Heart right ventricle (tissue), 16 donors: ENCODE measurements at places on chromosomes 11 and 22. TPM values are rescaled to one million over a fixed set of nuclear protein-coding genes. Genes with fewer than 3 reads are reported as not detected.

- DNase-seq, result no peak
Measured at GRCh38 chr11:85710917-85711316, 24.9 kb upstream of the CCDC89 start.

The SLC22A25 gene
- not detected for total RNA-seq

DNA sequence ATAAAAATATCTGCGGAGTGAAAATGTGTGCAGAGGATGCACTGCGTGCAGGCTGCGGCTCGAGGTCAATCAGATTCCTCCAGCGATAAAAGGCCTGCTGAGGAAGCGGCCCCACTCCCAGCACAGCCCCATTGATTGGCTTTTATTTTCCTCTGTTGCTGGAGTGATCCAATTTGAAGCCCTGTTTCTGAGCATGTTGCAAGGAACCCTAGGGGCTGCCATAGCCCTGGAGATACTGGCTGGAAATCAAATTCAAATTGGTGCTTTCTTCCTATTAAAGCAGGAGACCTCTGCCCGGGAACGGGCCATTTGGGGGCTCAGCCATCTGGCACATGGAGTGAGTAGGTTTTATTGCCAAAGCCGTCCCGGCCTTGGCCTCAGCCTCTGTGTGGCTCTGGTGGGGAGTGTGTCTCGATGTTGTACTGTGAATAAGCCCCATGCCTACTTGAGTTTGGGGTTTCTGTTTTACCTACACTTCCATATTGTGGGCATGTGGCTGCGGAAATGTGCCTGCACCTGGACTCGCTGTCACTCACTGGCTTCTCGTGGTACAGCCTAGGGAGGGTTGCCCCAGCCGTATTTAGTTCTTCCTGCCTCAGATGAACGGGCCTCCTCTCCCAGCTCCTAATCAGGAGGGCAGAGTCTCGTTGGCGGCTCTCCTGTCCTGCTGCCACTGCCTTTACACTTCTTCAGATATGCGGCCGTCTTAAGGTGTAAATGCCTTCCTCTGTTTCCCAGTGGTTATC is 25.6 kb downstream of the PARVB start:
- DNase-seq, result no peak

DNA sequence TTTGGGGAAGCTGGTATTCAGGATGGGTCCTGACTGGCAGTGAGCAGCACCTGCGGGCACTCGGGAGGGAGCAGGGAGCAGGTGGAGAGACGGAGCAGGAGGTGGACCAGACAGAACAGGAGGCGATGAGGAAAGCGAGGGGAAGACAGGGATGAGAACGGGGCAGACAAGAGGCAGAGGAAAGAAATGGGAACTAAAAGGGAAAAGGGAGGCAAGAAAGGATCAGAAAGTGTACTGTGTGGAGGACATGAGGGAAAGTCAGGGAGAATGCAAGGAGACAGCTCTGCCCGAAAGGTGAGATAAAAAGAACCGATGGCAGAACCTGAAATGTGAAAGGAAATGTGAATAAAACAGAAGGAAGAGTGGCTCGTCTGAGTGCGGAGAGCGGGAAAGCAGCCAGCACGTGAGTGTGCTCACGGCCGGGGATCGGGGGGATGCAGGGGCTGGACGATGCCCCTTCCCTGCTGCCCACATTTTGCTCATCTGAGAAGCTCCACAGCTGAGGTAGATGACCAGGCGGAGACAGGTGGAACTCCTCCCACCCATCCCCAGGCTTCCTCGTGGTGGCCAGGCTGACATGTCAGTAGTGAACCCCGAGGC is 494.4 kb upstream of the B3GAT1 start:
- no peak for DNase-seq

- peak; percentile 18 for DNase-seq
Measured at GRCh38 chr11:116513894-116514293, 258.9 kb downstream of the BUD13 start.

- peak; percentile 25 for DNase-seq
Measured at GRCh38 chr11:119100994-119101758, 477 bp downstream of the DPAGT1 start.

DNA sequence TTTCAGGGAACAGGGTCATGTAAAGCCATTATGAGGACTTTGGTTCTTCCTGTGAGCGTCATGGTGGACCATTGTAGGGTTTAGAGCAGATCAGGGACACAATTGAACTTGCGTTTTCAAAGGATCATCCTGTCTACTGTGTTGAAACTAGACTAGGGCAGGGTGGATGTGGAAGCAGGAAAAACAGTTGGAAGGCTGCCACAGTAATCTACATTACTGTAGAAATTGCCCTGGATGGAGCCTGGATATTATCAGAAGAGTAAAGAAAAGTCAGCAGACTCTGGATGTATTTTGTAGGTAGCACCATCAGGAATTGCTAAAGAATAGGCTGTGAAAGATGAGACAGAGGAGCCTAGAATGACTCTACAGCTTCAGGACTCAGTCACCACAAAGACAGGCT is 5.4 kb downstream of the POU2AF2 start:
- no peak for DNase-seq

The SHISA8 gene
- 1.4 TPM for total RNA-seq

GRCh38 chr11:117378976-117379865 is 51.6 kb downstream of the CEP164 start:
- peak; percentile 43 for DNase-seq

DNA sequence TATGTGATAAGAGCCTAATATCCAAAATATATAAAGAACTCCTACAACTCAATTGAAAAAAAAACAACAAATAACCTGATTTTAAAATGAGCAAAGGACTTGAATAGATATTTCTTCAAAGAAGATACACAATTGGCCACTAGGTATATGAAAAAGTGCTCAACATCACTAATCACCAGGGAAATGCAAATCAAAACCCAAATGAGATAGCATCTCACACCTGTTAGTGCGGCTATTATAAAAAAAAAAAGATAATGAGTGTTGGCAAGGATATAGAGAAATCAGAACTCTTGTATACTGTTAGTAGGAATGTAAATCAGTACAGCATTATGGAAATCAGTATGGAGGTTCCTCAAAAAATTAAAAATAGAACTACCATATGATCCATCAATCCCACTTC is 5.9 kb upstream of the SIK2 start:
- no peak for DNase-seq

GRCh38 chr22:49886346-49887063 is 31.7 kb downstream of the ALG12 start:
- no peak for DNase-seq

- no peak for DNase-seq
Measured at GRCh38 chr11:57152134-57152533, 29.6 kb upstream of the LRRC55 start.

DNA sequence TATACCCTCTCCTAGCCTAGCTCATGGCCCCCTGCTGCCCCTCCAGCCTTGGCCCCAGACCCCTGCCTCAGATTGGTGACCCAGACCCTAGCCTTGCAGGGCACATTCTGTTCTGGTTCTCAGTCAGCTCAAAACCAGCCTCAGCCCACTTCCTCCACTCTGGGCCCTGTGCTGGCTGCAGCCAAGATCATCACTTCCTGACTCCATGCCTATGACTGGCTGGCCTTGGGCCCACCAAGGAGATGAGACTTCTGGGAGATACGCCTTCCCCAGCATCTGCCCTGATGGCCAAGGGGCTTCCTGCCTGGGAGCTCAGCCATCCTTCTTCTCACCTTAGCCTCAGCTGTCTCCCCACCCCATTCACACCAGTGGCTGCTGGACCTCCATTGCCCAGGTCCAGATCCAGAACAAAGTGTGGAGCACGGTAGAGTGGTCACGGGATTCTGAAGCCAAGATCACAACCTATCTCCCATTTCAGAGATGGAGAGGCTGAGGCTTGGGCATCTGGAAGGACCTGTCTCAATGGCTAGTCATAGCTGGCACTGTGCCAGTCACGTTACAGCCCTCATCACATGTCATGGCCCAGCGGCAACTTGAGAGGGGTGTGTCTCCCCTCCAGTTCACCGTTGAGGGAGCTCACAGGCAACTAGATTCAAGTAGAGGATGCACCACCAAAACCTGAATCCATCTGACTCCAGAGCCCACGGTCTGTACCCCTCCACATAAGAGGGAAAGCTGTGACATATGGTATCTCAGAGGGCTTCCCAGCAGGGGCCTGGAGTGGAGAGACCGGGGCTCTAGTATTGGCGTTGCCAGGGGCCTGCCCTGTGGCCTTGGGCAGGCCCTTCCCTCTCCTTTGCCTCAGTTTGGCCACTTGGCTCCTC is 43.0 kb upstream of the KLHL35 start:
- peak; percentile 34 for DNase-seq

DNA sequence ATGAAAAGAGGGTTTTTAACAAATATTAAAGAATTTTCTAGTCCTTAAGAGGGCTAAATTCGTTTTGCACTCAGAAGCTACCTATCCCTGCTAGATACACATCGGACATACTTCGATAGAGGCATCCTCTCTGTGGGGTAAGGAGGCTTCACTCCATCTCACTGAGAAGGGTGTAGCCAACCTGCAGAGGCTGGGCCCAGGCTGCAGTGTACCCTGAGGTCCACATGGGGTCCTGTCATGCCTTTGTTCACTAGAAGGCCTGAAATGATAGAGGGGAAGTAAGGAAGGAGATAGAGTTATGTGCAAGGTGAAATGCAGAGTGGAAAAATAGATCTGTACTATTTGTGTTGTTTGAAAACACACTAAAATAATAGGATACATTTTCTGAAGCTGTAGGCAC is 45.6 kb downstream of the IGSF9B start:
- DNase-seq, result no peak

DNA sequence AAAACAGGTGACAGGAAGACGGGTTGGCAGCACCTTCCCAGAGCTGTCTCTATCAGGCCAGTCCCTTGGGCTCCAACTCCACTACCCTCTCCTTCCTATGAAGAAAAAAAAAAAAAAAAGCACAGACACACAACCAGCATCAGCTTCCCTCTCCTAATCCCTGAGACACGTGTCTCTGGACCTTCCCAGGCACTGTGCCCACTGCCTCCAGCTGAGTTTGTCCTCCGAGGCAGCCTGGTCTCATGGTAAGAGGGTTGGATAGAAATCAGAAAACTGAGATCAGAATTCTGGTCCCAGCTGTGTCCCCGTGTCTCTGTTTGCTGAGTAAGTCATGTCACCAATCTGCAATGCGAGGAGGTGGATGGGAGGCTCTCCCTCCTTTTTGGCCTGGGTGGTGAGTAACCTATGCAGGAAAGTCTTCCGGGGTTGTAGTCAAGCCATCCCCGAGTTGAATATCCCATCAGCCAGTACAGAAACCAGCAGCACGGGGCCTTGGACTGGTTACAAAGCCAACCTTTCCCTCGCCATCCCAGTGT is 193.7 kb upstream of the TBCEL start:
- DNase-seq, result no peak

The GAB4 gene
- not detected for total RNA-seq

DNA sequence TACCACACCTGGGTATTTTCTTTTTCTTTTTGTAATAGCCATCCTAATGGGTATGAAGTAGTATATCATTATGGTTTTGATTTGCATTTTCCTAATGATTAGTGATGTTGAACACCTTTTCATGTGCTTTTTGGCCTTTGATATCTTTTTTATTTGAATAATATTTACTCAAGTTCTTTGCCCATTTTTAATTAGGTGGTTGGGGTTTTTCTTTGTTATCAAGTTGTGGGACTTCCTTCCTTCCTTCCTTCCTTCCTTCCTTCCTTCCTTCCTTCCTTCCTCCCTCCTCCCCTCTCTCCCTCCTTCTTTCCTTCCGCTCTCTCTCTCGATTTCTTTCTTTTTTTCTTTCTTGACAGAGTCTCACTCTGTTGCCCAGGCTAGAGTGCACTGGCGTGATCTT is 75.0 kb upstream of the PDGFD start:
- DNase-seq, result no peak

The AP1B1 gene
- total RNA-seq, result 29.0 TPM

The LRRC74B gene
- not detected for total RNA-seq

GRCh38 chr11:76023236-76024068 is 182.8 kb downstream of the WNT11 start:
- no peak for DNase-seq

DNA sequence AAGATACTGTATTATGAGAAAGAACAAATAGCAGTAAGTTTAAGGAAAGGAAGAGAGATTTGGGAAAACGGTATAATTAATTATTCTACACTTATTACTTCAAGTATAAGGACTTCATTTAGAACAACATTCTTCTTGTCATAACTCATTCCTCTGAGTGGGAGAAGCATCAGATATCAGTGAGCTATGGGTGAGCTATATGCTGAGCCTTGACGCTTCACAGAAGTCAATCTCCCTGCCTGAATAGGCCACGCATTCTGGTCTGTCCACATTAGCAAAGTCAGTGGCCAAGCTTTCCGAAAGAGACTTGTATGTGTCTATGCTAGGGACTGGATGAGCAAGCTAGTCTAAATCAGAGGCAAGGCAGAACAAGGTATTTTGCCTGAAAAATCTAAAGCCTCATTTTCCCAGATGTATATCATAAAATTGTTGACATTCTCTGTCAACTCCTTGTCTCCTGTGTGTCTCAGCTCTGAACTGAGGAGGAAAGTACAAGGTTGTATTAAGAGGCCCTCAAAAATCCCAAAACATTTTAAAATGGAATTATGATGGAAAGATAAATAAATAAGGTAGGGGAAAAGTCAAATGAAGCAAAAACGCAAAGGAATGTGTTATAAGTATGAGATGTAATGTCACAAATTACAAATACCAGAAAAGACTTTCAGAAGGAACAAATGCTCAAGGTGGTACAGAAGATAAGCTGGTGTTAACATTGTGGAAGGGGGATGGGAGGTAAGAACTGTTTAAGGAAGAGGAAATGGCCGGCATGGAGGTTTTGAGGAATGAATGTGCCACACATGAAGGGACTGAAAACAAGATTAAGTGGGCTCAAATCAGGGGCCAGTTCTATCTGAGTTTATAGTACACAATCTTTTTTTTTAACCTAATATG is 1.4 kb downstream of the OR52N2 start:
- DNase-seq, result no peak

The ZNF214 gene
- total RNA-seq, result 1.3 TPM

DNA sequence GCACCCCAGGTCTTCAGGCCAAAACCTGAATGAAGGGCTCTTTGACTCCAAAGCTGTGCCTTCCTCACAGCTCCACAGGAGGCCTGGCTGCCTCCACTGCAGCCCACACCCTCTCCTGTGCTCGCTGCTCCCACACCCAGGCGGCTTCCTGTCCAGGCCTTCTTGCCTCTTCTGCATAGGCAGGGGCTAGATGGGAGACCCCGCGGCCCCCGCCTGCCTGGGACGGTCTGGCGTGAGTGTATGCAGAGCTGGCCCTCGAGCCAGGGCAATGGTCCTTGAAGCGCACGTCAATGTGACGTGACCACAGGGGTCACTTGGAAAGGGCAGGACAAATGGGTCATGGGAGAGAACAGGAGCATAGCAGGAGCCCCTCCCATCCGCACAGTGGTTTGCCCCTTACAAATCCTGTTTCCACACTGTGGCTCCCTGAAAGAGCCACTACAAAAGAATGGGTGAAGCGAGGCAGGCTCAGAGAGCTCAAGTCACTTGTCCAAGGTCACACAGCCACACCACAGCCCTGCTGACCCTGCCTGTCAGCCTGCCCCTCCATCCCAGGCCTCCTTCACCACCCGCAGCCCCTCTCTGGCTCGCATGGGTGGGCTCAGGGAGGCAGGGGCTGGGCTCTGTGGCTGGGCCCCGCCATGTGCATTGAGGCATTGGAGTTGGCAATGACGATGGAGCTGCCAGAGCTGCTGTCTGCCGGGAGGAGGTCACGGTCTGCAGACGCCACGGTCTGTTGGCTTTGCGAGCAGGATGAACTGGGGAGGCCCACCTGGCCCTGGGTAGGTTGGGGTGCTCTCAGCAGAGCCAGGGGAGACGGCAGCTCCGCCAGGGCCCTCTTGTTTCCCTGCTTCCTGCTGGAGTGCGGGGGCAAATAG is 71.2 kb upstream of the WNT11 start:
- DNase-seq, result no peak

- no peak for DNase-seq
Measured at GRCh38 chr11:74677131-74677530, 54.1 kb downstream of the CHRDL2 start.
